ENCODE measurements at places on chromosomes 1 and 21. TPM values are rescaled to one million over a fixed set of nuclear protein-coding genes. Genes with fewer than 3 reads are reported as not detected.

DNA sequence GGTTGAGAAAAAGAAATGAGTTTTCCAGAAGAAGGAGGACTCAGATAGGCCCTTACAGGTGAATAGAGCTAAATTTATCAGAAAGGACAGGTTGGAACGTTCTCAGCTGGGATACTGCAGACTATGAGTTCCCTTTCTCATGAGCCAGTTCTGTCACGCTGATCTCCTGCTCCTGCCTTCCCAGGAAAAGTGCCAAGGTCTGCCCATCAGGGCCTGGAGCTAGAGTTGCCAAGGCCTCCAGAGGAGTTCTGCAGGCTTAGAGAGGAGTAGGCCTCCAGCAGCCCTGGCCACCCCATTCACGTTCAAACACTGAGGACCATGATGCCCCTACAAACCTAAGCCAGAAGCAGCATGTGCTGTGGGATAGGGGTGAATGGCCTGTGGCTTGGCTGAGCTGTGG lies 126.8 kb upstream of the TNR start:
- no peak for DNase-seq

NBL1 gene
- 67.4 TPM for total RNA-seq

GRCh38 chr1:61399199-61399598 lies 316.8 kb downstream of the NFIA start:
- no peak for DNase-seq

- no peak for DNase-seq
Measured at GRCh38 chr1:48115835-48116234, 106.7 kb upstream of the SLC5A9 start.
